ENCODE measurements at places on chromosomes 2 and 18. TPM values are rescaled to one million over a fixed set of nuclear protein-coding genes. Genes with fewer than 3 reads are reported as not detected.

GAD1 gene
- total RNA-seq = not detected

OR6B2 gene
- total RNA-seq = not detected

GRCh38 chr2:144348846-144349245, 171.1 kb downstream of the ZEB2 start:
- no peaks in the 10 kb centered on the region for H3K4me1 ChIP-seq
- H3K27ac ChIP-seq = no peak overlapping the region
- H3K36me3 ChIP-seq = peaks cover 5% of the 10 kb centered on the region
- peaks cover 9% of the 10 kb centered on the region for H3K27me3 ChIP-seq

G6PC2 gene
- total RNA-seq = not detected

EVX2 gene
- total RNA-seq = not detected

HOXD13 gene
- not detected for total RNA-seq

- peaks cover 6% of the 10 kb centered on the region for H3K4me1 ChIP-seq
- H3K4me3 ChIP-seq = no peak overlapping the region
- peaks cover 58% of the 10 kb centered on the region for H3K27me3 ChIP-seq
- no peak for DNase-seq
These were observed 113.1 kb downstream of the MREG start for GRCh38 chr2:215900203-215900611.
